ENCODE measurements at places on chromosomes 13 and 19.
A peak's percentile ranks its signal among the peaks of the same experiment; 100 is the strongest.

- peak; percentile 67 for DNase-seq
Measured at GRCh38 chr13:113879494-113880360, 15.9 kb upstream of the GAS6 start.

DNA sequence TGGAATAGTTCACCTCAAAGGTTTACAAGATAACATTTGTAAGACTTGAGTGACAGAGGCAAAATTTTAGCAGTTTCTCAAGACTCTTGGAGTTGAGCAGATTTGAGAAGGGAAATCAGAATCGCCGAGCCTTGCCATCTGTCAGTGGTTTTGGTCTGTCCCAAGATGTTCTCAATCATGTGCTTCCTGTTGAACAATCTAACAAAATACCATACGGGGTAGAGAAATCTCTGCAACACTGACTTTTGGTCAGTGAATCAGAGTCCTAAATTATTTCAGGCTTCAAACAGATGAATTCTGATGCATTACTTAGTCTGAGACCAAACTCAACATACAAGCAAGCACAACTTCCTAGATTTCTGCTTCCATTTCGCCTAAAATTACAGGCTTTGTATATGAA, 3.8 kb downstream of the KCTD12 start:
- DNase-seq: no peak

GRCh38 chr13:111584101-111584672, 263.7 kb downstream of the TEX29 start:
- DNase-seq: no peak

- no peak for DNase-seq
Measured at GRCh38 chr13:92272177-92272576, 873.8 kb downstream of the GPC5 start.

DNA sequence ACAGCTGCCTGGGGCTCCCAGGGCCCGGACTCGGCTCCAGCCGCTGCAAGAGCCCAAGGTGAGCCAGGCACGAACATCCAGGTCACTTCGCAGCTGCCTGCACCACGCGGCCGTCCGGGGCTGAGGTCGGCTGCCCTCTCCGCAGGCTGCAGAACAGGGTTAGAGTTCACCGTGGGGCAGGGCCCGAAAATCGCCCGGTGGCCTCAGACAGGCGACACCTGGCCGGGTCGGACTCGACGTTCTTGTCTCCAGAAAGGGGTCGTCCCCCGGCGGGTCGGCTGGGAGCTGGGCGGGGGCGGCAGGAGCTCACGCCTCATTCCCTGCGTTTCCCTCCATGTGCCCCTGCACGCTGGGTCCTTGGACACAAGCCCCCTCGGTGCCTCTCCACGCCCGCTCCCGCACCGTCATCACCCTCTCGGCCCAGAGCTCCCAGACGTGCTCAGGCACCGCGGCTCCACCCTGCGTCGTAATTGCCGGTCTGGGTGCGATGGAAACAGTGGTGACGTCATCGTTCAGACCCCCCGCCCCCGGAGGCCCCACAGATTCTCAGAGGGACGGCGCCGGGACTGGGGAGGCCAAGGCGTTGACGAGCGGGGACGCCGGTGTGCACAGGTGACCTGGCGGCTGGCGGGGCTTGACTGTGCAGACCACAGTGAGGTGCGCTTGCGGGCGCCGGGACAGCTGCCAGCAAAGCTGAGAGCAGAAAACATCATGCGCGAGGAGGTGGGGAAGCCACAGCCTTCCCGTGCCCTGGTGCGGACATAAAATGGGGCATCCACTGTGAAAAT, 4.0 kb upstream of the GRIN3B start:
- no peak for DNase-seq

GRCh38 chr19:15169541-15170285, 31.1 kb downstream of the NOTCH3 start:
- DNase-seq: no peak

GRCh38 chr19:48877855-48878195, 5.6 kb downstream of the PPP1R15A start:
- DNase-seq: no peak

DNA sequence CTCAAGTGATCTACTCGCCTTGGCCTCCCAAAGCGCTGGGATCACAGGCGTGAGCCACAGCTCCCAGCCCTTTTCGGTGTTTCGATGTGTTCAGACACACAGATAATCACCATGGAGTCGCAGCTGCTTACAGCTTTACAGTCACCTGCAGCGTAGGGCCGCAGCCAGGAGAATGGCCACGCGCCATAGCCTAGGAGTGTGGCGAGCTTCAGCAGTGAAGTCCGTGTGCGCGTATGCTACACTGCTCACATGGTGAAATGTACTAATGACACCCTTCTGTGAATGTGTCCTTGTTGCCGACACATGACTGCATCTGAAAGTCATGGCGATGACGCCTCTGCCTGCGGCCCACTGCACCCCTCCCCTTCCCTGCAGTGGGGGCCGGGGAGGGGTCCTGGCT, 23.6 kb downstream of the AP3D1 start:
- no peak for DNase-seq

DNA sequence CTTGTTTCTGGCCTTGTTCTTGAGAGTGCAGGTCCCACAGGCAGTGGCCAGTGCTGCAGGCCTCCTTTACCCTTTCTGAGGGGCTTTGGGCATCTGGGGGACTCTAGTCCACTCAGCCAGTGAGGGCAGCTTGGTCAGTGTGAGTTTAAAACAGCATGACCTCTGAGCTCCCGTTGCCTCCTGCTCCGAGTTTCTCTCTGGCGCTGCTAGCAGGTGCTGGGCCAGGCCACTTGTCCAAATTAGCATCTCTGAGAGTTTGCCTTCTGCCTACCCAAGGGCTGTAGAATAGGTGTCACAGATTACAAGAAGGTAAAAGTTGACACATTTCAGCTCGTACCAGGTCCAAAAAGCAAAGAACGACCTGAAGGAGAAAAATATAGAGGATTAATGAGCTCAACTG, 105.9 kb downstream of the SIPA1L3 start:
- no peak for DNase-seq

DNA sequence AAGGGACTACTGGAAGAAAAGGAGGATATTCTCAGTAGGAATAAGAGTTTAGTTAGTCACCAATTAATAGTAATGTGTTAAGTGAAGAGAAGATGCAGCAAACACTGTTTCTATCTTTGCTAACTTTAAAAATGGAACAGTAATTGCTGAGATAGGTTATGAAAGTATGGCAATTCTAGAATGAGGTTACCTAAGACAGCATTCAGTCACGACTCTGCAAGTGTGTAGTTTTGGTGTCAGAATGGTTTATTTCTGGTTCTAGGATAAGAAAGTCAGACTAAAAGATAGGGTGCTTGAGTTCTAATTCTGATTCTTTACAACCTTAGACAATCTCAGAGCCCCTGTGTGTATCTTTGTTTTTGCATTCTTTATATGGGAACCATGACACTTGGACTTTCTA, 138.1 kb downstream of the POU4F1 start:
- DNase-seq: no peak

GRCh38 chr13:110446575-110446890, 115.0 kb downstream of the RAB20 start:
- no peak for DNase-seq

GRCh38 chr19:18173054-18173571, 500 bp upstream of the IFI30 start:
- no peak for DNase-seq

GRCh38 chr19:35828692-35829301, 16.2 kb upstream of the PRODH2 start:
- no peak for DNase-seq
